ENCODE measurements at places on chromosomes 12 and 14.

- DNase-seq, result no peak
Measured at GRCh38 chr12:84463741-84464495, 448.7 kb downstream of the SLC6A15 start.

GRCh38 chr12:3315201-3315661 is 175.8 kb upstream of the PRMT8 start:
- no peak for DNase-seq

GRCh38 chr12:25811656-25812126 is 146.8 kb upstream of the RASSF8 start:
- DNase-seq, result no peak

- DNase-seq, result no peak
Measured at GRCh38 chr14:103233328-103233727, 100.7 kb upstream of the EIF5 start.

GRCh38 chr12:15601210-15601800 is 187.9 kb downstream of the EPS8 start:
- no peak for DNase-seq

DNA sequence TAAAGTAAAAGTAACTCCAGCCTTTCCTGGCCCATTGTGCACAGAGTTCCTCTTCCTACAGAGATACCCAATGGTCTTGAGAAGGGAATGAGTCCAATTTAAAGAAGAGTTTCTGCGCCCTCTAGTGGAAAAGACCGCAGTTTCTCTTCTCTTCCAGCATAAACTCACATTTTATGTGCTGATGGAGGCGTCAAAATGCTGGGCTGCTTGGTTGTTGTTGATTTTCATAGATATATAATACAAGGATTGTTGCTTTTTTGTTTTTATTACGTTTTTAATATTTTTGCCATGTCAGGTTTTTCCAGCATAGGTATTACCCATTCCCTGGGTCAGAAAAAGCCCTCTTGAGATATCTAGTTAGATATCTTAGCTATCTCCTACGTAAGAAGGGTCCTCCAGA is 356.9 kb upstream of the STXBP6 start:
- DNase-seq, result no peak
